ENCODE measurements at places on chromosomes 7 and 10.

DNA sequence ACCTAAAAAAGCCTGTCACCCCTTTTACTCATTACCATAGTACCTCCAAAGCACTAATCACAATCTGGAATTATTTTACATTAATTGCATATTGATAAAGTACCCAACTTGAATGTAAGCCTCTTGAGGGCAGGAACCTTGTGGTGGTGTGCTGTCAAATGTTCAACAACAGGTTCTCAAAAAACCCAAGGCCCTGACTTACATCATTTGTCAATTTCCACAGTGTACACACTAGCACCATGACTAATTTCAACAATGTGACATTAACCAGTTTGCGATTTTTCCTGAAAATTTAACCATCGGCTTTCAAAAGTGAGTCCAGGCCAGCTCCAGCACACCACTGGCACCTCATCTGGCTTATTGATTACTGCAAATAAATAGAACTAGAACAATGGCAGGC is 87.5 kb downstream of the SVOPL start:
- no peak for DNase-seq

GRCh38 chr7:18577096-18577771 is 81.7 kb downstream of the HDAC9 start:
- DNase-seq: no peak

GRCh38 chr10:128461991-128462390 is 335.8 kb upstream of the MKI67 start:
- no peak for DNase-seq

DNA sequence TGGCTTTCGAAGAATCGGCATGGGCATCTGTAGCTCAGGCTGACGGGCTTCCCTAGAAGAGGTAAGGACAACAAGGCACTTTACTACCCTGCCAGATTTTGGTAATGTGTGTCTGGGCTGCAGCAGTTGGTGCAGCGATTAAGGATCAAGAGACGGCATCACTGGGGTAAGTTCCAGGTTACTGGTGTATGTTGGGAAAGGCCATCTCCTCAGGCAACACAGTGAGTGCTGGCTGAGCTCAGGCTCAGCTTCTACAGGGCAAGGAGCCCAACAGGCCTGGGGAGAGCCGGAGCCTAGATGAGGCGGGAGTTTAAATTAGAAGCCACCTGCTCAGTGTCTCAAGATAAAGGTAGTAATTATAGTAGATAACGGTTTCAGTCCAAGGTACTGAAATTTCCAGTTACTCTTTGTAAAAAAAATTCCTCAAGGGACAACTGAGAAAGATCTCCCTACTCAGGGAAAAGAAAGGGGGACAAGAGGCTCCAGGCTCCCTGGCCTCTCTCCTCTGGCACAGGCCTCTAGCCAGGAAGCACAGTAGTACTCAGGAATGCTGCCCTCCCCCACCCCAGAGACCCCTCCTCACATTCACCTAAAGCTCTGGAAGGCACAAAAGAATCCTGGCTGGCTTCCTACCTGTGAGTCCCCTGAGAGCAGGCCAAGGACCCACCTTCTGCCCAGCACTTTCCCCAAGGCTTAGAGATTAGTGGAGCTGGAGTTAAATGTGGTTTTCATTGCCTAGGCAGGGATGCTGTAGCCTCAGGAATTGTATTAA is 3.9 kb downstream of the CXCL12 start:
- DNase-seq: no peak

DNA sequence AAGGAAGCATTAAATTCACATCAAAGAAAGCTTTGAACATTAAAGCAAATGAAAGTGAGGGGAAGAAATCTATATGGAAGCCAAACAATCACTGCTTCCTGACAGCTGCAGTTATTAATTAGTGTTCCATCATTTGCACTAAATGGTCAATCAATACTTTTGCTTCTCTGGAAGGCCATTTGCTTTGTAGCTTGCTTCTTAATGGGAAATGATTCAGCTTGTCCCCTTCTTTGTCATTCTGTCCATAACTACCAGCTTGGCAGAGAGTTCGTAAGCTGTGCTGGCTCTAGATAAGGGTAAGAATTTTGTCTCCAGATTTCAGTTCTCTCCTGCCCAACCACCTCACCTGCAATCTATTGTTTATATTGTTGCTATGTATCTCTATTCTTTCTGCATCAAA is 596.6 kb downstream of the CNTNAP2 start:
- DNase-seq: no peak

GRCh38 chr7:39880556-39880955 is 69.5 kb upstream of the CDK13 start:
- no peak for DNase-seq
